ENCODE measurements at places on chromosomes 11 and 22. TPM values are rescaled to one million over a fixed set of nuclear protein-coding genes. Genes with fewer than 3 reads are reported as not detected.

DNA sequence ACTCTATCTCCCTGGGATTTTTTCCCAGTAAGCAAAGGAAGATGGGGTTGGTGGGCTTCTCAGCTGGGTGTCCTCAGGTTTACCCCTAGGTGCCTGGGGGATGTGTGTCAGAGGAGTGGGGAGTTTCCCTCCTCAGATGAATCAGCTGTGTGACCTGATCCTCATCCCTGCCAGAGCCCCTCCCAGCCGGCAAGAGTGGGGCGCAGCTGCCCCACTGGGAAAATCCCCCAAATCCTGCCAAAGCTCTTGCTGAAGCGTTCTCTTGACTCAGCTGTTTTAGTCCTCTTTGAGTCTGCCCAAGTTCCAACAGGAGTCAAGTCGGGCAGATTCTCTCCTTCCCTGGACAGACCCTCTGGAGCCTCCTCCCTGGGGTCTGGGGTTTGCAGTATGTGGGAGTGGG, 6.0 kb downstream of the C11orf68 start:
- H3K36me3 ChIP-seq = peaks cover 8% of the 10 kb centered on the region
- H3K4me1 ChIP-seq = peaks cover 4% of the 10 kb centered on the region
- peak; percentile 34 for DNase-seq
- H3K4me3 ChIP-seq = no peak overlapping the region

- no peak for DNase-seq
- H3K27ac ChIP-seq = no peak overlapping the region
- H3K4me3 ChIP-seq = no peak overlapping the region
Measured at GRCh38 chr11:62607714-62608113, 4.9 kb downstream of the EML3 start.

DNA sequence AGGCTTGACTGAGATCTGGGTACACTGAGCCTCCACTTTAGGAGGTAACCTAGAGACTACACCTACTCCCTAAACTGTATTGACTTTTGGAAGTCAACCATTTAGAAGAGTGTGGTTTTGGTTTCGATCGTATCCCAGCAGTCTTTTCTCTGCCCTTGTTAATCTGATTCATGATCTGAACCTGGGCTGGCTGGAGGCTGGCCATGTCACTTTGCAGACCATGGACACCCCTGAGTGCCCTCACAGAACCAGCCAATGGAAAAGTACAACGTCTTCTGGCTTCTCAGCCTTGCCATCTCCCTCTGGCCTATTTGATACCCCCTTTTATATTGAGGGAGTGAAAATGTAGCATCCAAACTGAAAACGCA, 10.8 kb downstream of the EHF start:
- no peak overlapping the region for H3K4me3 ChIP-seq
- no peaks in the 10 kb centered on the region for H3K36me3 ChIP-seq
- H3K4me1 ChIP-seq = peaks cover 17% of the 10 kb centered on the region
- no peak overlapping the region for H3K27ac ChIP-seq
- H3K27me3 ChIP-seq = no peaks in the 10 kb centered on the region

DNA sequence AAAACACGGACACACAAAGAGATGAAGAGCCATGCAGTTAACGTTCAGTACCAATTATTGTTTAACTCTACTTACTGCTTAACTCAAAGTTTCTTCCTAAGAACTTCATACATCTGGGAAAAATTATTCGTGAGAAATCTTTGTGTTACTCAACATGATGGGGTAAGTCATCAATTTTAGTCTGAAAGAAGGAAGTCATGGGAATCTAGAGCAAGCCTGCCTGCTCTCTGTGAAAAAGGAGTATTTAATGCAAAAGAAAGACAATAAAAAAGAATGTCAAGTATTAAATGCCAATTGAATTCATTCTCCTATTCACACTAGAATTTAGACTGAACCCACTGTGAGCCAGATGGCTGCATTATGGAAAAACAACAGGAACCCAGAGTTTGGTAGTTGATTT, 16.0 kb downstream of the TMEM123 start:
- no peak for DNase-seq
- peaks cover 68% of the 10 kb centered on the region for H3K36me3 ChIP-seq
- H3K4me1 ChIP-seq = no peaks in the 10 kb centered on the region
- no peak overlapping the region for H3K4me3 ChIP-seq
- H3K27me3 ChIP-seq = no peaks in the 10 kb centered on the region

GRCh38 chr22:38739300-38740055, 16.3 kb downstream of the SUN2 start:
- no peak overlapping the region for H3K27ac ChIP-seq
- no peak for DNase-seq
- peaks cover 90% of the 10 kb centered on the region for H3K36me3 ChIP-seq

- no peak overlapping the region for H3K27ac ChIP-seq
- H3K4me1 ChIP-seq = peaks cover 1% of the 10 kb centered on the region
- peak; percentile 87 for DNase-seq
- peaks cover 78% of the 10 kb centered on the region for H3K27me3 ChIP-seq
Measured at GRCh38 chr11:3169255-3170043, 4.3 kb upstream of the OSBPL5 start.

GRCh38 chr11:20457934-20458680, 70.6 kb downstream of the PRMT3 start:
- H3K27me3 ChIP-seq = no peaks in the 10 kb centered on the region
- no peak overlapping the region for H3K4me3 ChIP-seq
- H3K27ac ChIP-seq = no peak overlapping the region

- H3K36me3 ChIP-seq = no peaks in the 10 kb centered on the region
- H3K27me3 ChIP-seq = peaks cover 10% of the 10 kb centered on the region
- no peak for DNase-seq
- H3K27ac ChIP-seq = no peak overlapping the region
Measured at GRCh38 chr11:44542372-44542771, 23.1 kb upstream of the CD82 start.

- H3K27ac ChIP-seq = peak overlapping the region; percentile 5
- peaks cover 20% of the 10 kb centered on the region for H3K36me3 ChIP-seq
- peaks cover 17% of the 10 kb centered on the region for H3K4me1 ChIP-seq
Measured at GRCh38 chr11:47524291-47524874, 28.5 kb downstream of the CELF1 start.

- peak overlapping the region; percentile 98 for H3K27ac ChIP-seq
- H3K27me3 ChIP-seq = no peaks in the 10 kb centered on the region
- peaks cover 4% of the 10 kb centered on the region for H3K4me1 ChIP-seq
- peaks cover 52% of the 10 kb centered on the region for H3K36me3 ChIP-seq
Measured at GRCh38 chr11:61429346-61429690, 457 bp downstream of the CPSF7 start.

GRCh38 chr22:41499624-41500280, 30.8 kb downstream of the ACO2 start:
- H3K36me3 ChIP-seq = peaks cover 26% of the 10 kb centered on the region
- DNase-seq = no peak
- no peaks in the 10 kb centered on the region for H3K27me3 ChIP-seq
- H3K4me3 ChIP-seq = no peak overlapping the region
- H3K27ac ChIP-seq = no peak overlapping the region

DNA sequence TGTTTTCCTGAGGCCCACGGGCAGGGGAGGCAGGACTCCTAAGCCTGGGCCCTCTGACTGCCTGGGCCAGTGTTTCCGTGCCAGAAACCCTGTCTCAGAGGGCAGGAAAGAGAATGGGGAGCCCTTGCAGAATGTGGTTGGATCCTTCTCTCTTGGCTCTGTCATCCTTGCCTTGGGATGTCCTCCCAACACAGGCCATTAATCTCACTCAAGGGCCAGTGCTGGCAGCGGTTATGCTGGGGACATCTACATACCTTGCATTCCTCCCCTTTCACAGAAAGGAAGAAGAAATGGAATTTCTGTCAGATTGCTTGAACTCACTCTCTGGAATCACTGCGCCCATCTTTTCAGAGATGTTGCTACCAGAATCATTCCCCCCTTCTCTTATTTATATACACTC, 296.9 kb downstream of the KIRREL3 start:
- no peak for DNase-seq
- no peaks in the 10 kb centered on the region for H3K36me3 ChIP-seq
- H3K4me1 ChIP-seq = no peaks in the 10 kb centered on the region

- H3K4me1 ChIP-seq = peaks cover 7% of the 10 kb centered on the region
- no peak for DNase-seq
- no peaks in the 10 kb centered on the region for H3K36me3 ChIP-seq
- no peak overlapping the region for H3K27ac ChIP-seq
- H3K4me3 ChIP-seq = no peak overlapping the region
- H3K27me3 ChIP-seq = no peaks in the 10 kb centered on the region
Measured at GRCh38 chr11:90171359-90171758, 36.9 kb downstream of the NAALAD2 start.

DNA sequence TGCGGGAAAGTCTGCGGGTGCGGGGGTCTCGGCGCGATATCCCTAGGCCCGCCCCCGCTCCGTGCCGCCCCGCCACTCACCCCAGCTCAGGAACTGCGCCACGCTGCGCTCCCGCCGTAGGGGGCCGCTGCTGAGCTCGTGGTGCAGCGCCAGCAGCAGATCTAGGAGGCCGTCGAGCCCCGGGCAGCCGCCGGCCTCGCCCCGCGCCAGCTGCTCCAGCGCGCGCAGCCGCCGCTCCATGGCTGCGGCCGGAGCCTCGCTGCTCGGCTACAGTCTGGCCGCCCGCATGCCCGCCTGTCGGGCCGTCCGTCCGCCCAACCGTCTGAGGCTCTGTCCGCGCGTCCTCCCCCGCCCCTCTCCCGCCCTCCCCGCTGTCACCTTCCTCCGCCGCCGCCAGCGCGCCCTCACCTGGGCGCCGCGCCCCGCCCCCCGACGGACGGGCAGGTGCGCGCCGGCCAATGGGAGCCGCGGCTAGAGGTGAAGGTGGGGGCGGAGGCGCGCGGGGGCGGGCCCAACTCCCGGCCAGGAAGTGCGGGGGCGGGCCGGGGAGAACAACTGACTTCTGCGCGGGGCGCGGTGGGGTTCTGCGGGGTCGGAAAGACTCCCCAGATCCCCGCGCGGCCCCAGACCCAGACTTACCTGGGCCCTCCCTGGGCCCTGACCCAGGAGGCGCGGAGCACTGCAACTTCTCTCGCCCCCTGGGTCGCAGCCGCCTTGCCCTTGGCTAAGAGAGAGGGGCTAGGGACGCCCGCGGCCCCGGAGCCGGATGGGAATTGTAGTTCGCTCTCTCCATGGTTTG, at the start of gene CDC42BPG:
CDC42BPG (minus strand) TSS at position 324 of the 799 bp plus-strand sequence; CDS start at position 240, 84 bp downstream.
- H3K27me3 ChIP-seq = no peaks in the 10 kb centered on the region
- H3K4me1 ChIP-seq = peaks cover 5% of the 10 kb centered on the region
- H3K36me3 ChIP-seq = no peaks in the 10 kb centered on the region

DNA sequence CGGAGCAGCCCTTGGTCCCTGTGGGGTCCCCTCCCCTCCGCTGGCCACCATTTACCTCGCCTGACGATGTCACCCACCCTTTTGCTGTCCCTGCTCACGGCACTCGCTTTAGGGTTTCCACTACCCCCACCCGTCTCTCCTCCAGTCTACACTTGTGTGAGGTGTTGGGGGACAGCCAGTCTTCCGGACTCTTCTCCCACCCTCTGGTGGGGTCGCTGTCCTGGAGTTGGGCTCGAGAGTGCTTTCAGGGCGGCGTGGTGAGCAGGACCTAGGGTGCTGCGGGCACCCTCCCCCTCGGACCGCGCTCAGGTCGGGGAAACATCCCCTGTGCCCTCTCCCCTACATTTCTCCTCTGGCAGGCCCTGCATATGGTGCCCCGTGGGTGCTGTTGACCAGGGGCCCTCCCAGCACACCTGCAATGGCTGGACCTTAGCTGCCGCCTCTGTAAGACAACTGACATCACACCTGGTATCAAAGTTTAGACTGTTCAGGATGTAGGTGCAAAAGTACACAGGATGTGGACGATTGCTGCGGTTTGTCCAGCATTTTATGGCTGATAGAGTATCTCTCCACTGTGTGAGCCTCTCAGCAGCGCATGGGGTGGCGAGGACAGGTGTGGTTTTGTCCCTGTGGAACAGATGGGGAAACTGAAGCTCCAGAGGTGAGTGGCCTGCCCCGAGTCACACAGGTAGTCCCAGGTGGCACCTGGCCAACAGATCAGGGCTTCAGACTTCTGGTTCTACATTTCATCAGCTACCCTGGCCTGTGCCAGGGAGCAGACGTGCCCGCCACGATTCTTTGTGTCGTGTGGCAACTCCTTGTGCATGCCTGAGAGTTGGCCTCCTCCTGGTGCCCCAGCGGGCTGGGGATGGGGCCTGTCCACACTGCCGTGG, 1.2 kb downstream of the GRK2 start:
- peaks cover 19% of the 10 kb centered on the region for H3K4me1 ChIP-seq
- H3K36me3 ChIP-seq = peaks cover 26% of the 10 kb centered on the region
- H3K4me3 ChIP-seq = peak overlapping the region; percentile 90
- no peak for DNase-seq
- H3K27ac ChIP-seq = no peak overlapping the region

GRCh38 chr11:130876931-130877915, 39.1 kb downstream of the SNX19 start:
- peaks cover 16% of the 10 kb centered on the region for H3K4me1 ChIP-seq
- no peak overlapping the region for H3K27ac ChIP-seq
- no peak overlapping the region for H3K4me3 ChIP-seq
- DNase-seq = peak; percentile 88
- no peaks in the 10 kb centered on the region for H3K27me3 ChIP-seq
- H3K36me3 ChIP-seq = peaks cover 44% of the 10 kb centered on the region

GRCh38 chr11:14376920-14377319, 17.9 kb upstream of the RRAS2 start:
- H3K4me3 ChIP-seq = no peak overlapping the region
- DNase-seq = peak; percentile 33
- peaks cover 8% of the 10 kb centered on the region for H3K4me1 ChIP-seq
- no peak overlapping the region for H3K27ac ChIP-seq

DNA sequence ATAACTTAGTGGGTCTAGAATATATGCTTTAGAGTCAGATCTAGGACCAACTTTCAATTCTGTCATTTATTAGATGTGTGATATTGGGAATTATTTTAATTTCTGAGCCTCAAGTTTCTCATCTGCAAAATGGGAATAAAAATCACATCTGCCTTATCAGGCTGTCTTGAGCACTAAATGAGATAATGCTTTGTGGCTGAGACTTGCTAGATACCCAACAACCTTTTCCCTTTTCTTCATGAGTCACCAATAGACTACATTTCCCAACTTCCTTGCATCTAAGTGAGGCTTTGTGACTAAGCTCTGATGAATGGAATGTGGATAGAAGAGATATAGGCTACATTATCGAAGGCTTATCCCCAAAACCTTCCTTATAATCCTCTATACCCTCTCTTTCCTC, 220.7 kb upstream of the SESN3 start:
- H3K36me3 ChIP-seq = no peaks in the 10 kb centered on the region
- H3K27ac ChIP-seq = no peak overlapping the region
- H3K4me1 ChIP-seq = peaks cover 6% of the 10 kb centered on the region
- DNase-seq = no peak
- no peak overlapping the region for H3K4me3 ChIP-seq
- no peaks in the 10 kb centered on the region for H3K27me3 ChIP-seq

DNA sequence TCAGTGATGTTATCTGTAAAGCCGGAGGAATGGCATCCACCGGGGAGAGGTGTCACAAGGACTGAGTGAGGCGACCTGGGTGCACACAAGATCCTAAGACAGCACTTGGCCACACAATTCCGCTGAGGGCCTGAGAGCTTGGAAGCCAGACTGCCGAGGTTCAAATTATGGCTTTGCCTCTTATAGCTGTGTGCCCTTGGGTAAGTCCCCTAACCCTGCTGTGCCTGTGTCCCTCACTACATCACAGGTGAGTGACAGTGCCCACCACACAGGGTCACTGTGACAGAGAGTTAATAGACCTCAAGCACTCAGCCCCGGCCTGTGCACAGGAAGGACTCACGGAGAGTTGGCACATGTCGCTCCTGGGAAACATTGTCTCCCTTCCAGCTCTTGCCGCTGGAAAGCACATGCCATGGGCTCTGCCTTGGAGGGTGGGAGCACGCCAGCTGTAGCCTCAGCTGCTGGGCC, 592 bp downstream of the RHOD start:
- H3K4me1 ChIP-seq = peaks cover 23% of the 10 kb centered on the region
- DNase-seq = no peak
- peak overlapping the region; percentile 83 for H3K4me3 ChIP-seq
- no peaks in the 10 kb centered on the region for H3K27me3 ChIP-seq
- no peak overlapping the region for H3K27ac ChIP-seq

Gene DYNC2H1
- total RNA-seq = 21.1 TPM

Gene XKR3
- total RNA-seq = not detected

Data from endodermal cell (in vitro differentiated cells).